CD8-positive, alpha-beta memory T cell (primary cell): ENCODE measurements at places on chromosomes 4 and X. TPM values are rescaled to one million over a fixed set of nuclear protein-coding genes. Genes with fewer than 3 reads are reported as not detected.

SLC39A8 gene
- 84.2 TPM for total RNA-seq

SOWAHD gene
- 0.55 TPM for total RNA-seq

NHS gene
- total RNA-seq: 11.3 TPM

ADH1B gene
- not detected for total RNA-seq

TKTL2 gene
- total RNA-seq: not detected

SSX1 gene
- total RNA-seq: not detected

STARD8 gene
- 0.24 TPM for total RNA-seq

SLC6A14 gene
- total RNA-seq: not detected

FAM9C gene
- not detected for total RNA-seq
